NCI-H1930 (cell line): ENCODE measurements at places on chromosomes 4 and X.

GRCh38 chrX:112734290-112734689, 54.6 kb upstream of the LHFPL1 start:
- no peak for DNase-seq

- DNase-seq = no peak
Measured at GRCh38 chr4:114005569-114006442, 26.4 kb upstream of the ARSJ start.

- peak; percentile 28 for DNase-seq
Measured at GRCh38 chr4:18388039-18388438, 366.5 kb upstream of the LCORL start.

DNA sequence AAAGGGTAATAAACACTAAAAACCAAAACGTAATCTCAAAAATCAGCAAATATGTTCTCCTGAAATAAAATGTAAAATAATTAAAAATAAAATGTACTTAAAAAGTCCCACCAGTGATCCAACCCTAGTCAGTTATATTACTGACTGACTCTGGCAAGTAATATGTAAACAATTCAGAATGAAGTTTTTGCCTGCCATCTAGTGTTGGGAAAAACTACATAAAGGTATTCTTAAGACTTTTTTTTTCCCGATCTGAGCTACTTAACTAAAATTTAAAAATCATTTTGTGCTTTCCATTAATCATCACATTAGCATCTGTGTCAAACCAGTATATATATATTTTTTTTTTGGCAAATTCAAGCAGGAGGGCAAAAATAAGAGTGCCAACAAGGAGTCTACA, 24.0 kb downstream of the RCHY1 start:
- DNase-seq = no peak

DNA sequence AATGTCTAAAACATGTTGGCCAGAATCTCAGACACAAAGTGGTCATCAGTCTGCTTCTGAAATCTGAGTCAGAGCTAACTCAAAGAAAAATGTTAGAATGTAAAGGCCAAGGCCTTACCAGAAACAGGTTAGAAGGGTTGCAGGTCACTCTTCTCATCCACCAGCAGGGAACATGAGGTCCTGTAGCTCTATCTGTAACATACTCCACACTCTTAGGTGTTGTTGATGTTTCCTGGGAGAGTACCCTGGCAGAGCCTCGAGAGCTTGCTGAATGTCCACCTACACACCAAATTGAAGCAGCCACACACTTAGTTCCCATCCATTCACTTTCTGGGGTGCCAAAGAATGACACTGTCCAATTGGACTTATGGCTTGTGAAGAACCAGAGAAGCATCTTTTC, 76.6 kb upstream of the INPP4B start:
- no peak for DNase-seq
